ENCODE measurements at places on chromosomes 6 and 20.

- no peak for DNase-seq
Observed at GRCh38 chr6:75299801-75300530, 15.4 kb upstream of the TMEM30A start.

- no peak for DNase-seq
Observed at GRCh38 chr6:44775121-44775520, 387.6 kb downstream of the CDC5L start.

- DNase-seq = no peak
Observed at GRCh38 chr6:85137865-85138264, 312.0 kb upstream of the NT5E start.

- DNase-seq = no peak
Observed at GRCh38 chr6:33118525-33119123, 42.8 kb downstream of the HLA-DPB1 start.

- no peak for DNase-seq
Observed at GRCh38 chr6:6738922-6739716, 150.6 kb downstream of the LY86 start.

DNA sequence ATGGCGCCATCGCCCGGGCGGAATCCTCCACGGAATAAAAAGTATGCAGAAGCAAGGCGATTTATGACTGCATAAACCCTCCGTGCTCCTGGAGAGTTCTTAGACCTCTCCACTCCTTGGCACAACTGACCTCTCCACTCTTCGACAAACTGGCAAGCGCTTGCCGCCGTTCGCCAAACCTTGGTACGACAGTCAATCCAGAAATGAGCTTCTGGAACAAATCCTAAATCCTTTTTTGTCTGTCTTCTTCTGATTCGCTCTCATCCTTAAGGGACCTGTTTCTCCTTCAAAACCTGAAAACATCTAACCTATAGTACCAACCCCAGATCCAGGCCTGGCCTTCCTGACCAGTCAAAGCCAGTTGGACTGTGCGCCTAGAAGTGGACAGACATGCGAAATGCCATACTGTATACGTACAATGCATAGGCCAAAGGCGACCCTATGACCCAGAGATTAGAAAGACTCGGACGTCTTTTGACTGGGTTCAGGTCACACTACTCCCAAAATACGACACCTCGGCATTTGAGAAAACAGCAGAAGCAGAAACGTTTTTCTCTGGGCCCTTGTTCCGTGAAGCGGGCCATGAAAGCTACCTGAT is 59.4 kb downstream of the TRIM27 start:
- DNase-seq = no peak

DNA sequence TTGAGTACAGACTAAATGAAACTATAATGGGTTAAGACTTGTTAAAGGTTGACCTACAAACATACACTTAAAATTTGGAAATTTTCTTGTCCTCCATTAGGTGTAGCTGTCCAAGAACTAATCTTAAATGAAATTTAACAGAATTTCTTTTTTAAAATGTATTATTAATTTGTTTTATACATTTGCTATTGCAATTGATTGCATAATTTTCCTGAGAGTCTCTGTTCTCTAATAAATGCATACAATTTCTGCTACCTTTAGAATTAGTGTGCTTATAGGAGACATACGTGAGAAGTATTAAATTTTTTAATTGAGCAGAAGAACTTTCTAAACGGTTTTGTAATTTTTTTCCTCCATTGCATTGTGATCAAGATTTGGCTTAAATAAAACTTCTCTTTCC is 1.5 kb downstream of the FAM135A start:
- DNase-seq = no peak

DNA sequence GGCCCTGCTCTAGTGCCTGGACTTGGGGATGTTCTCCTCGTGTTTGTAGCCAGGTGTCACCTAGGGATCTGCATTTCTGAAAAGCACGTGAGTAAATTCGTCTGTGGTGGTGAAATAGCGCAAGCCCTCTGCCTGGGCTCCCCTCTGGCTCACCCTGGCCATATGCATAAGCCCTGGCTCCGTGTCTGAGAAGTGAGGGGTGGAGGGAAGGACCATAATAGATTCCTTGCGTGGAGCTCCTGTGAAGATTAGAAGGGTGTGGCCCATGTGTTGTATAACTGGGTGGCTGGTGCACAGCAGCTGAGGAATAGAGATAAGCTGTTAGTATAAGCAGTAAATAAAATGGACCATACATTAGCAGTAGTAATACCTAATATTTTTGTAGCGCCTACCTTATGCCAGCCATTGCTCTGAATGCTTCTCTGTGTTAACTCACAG is 4.8 kb downstream of the BCAS1 start:
- no peak for DNase-seq

DNA sequence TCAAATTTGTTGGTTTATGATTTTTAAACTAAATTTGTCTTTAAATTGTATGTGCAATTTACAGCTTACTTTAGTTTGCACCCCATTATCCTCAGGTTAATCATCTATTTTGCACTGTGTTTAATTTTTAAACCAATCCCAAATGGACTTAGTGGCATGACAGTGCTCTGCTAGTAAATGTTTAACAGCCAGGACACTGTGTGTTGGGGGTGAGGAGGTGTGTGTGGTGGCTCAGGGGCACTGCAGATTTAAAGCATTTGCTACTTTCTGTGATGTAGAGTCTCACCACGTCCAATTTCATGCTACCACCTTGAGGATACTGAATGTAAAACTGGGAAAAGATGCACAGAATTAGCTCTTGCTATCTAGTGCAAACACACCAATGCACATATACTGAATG is 225.7 kb downstream of the HAO1 start:
- no peak for DNase-seq

DNA sequence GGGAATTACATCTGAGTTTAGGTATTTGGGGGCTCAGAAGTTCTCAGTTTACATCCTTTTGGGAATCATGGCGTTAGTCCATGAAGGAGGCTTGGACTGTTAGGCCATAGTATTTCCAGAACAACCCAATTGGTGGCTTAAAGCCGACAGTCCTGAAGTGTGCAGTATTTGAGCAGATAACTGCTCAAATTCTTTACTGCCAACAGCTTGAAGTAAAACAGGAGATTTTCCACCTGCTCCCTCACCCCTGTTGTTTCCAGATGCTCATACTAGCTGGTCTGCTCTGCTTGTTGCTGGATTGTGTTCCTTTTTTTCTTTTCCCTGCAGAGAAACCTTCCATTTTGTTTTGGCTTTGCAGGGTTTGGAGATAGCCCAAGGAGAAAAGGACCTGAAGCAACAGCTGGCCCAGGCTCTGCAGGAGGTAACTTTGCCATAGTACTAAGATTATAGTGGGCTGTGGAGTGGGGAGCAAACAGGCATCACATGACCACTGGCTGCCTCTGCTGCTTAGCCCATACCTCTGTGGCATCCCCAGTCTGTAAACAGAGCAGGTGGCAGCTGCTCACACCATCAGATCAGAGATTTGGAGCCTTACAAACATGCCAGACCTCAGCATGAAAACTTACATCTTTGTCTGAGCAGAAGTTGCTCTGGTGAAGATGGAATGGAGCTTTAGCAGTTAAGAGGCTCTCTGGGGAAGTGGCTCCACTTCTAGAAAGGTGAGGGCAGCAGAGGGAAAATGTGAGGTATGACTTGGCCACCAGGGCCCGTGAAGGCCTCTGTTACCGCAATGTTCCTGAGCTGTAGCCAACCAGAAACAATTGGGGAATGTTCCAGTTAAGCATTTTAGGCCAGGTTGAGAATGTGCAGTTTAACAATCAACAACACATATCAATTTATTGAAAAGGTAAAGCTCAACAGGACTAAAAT is 17.6 kb downstream of the RNF8 start:
- no peak for DNase-seq

- no peak for DNase-seq
Observed at GRCh38 chr6:110645685-110646418, 169.4 kb downstream of the CDK19 start.

DNA sequence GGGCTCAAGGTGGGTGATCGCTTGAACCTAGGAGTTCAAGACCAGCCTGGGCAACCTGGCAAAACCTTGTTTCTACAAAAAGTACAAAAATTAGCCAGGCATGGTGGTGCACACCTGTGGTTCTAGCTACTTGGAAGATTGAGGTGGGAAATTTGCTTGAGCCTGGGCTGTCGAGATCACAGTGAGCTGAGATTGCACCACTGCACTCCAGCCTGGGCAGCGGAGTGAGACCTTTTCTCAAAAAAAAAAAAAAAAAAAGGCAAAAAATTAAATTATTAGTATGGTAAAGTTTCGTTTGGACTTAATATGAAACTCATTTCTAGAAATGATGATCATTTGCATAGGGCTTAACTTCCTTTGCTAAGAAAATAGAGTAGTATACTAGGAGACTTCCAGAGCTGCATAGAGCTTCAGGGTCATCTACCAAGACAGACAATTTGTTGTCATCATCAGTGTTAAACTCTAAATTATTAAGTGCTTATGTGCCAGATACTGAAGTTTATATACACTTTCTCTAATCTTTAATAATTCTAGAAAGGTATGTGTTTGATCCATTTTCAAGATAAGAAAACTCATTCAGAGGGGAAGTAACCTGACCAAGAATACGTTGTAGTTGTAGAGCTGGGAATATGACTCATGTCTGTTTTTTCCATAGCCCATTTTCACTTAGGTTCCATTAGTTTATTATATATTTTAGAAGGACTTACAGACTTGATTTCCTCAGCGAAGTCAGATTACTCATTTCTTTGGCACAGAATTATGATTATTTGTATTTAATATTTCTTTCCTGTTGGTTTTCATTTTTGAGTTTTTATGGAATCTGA is 84.5 kb downstream of the SLC16A10 start:
- no peak for DNase-seq

- no peak for DNase-seq
Observed at GRCh38 chr6:15341311-15342001, 95.6 kb downstream of the JARID2 start.

GRCh38 chr6:29510202-29510601 is 22.4 kb upstream of the MAS1L start:
- no peak for DNase-seq

DNA sequence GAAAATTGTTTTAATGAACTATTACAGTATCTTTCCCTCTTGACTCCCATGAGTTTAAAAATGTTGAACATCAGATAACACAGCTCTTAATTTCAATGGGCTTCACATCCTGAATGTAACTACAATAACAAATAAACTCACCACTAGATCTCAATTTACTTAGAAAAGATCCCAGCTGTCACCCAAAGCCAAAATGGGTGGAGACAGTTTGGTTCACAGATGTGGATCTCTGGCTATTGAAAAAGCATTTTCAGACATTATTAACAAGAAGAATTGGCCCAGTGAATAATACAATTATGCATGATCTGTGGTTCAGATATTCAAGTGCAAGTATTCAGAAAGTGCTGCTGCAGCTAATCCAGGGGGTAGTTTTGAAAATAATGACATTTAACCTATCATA is 184.7 kb upstream of the RALGAPA2 start:
- no peak for DNase-seq

- no peak for DNase-seq
Observed at GRCh38 chr20:63064745-63065711, 58.3 kb upstream of the BHLHE23 start.
